Motor neuron (in vitro differentiated cells): ENCODE measurements at places on chromosomes 2 and 18. TPM values are rescaled to one million over a fixed set of nuclear protein-coding genes. Genes with fewer than 3 reads are reported as not detected.

The SCG2 gene
- 42.2 and 43.7 TPM in 2 replicates for total RNA-seq

The MEIS1 gene
- 224 and 241 TPM in 2 replicates for total RNA-seq

The INPP5D gene
- total RNA-seq: 2.6 and 2.7 TPM in 2 replicates

The WDR35 gene
- 13.2 and 14.4 TPM in 2 replicates for total RNA-seq

The GPR17 gene
- total RNA-seq: 1.2 and 1.4 TPM in 2 replicates

The TXNDC9 gene
- total RNA-seq: 54.4 and 61.5 TPM in 2 replicates

The IL36RN gene
- 0.21 and 0.23 TPM in 2 replicates for total RNA-seq

The LOXHD1 gene
- 0.05 and 0.66 TPM in 2 replicates for total RNA-seq

The TMEM163 gene
- total RNA-seq: 0.41 and 0.48 TPM in 2 replicates

The NYAP2 gene
- 8.5 and 9.2 TPM in 2 replicates for total RNA-seq

The TMEFF2 gene
- total RNA-seq: 7.0 and 7.7 TPM in 2 replicates

The MAPK4 gene
- total RNA-seq: 10.3 and 11.0 TPM in 2 replicates

The CDK5R2 gene
- 0.41 and 0.56 TPM in 2 replicates for total RNA-seq

The TAF1B gene
- total RNA-seq: 18.6 and 20.6 TPM in 2 replicates

The NOSTRIN gene
- 0.92 and 1.1 TPM in 2 replicates for total RNA-seq

The GAL3ST2 gene
- total RNA-seq: 0.25 and 0.43 TPM in 2 replicates

The ZSWIM2 gene
- not detected in 2 replicates for total RNA-seq

The FBXO15 gene
- 0.26 and 1.4 TPM in 2 replicates for total RNA-seq

The C2orf81 gene
- 3.0 and 3.7 TPM in 2 replicates for total RNA-seq

The ACTG2 gene
- 37.0 and 40.6 TPM in 2 replicates for total RNA-seq

The WBP1 gene
- 99.7 and 101 TPM in 2 replicates for total RNA-seq

The MAP3K20 gene
- total RNA-seq: 34.6 and 49.8 TPM in 2 replicates

The STK36 gene
- total RNA-seq: 14.0 and 19.2 TPM in 2 replicates

The MYO3B gene
- total RNA-seq: 5.1 and 5.9 TPM in 2 replicates

The CDH7 gene
- 0.03 and 0.08 TPM in 2 replicates for total RNA-seq

The ANKAR gene
- 4.3 and 5.1 TPM in 2 replicates for total RNA-seq

The STARD6 gene
- not detected in 2 replicates for total RNA-seq

The CNTNAP5 gene
- total RNA-seq: 12.6 and 13.3 TPM in 2 replicates

The GREB1L gene
- total RNA-seq: 1.4 and 1.6 TPM in 2 replicates

The POTEJ gene
- 0.50 and 0.97 TPM in 2 replicates for total RNA-seq

The CCDC141 gene
- 0.14 and 0.21 TPM in 2 replicates for total RNA-seq

The SP140 gene
- total RNA-seq: 0.64 and 0.88 TPM in 2 replicates

The SERPINB7 gene
- not detected in 2 replicates for total RNA-seq

The TNFRSF11A gene
- 0.57 and 0.87 TPM in 2 replicates for total RNA-seq

The EMILIN1 gene
- total RNA-seq: 20.1 and 23.5 TPM in 2 replicates

The UGT1A1 gene
- not detected in 2 replicates for total RNA-seq
